Stimulated activated CD8-positive, alpha-beta memory T cell treated with anti-CD3 and anti-CD28 coated beads, Interleukin-7, amount 100 ng/mL, for 1 hour (primary cell): ENCODE measurements at places on chromosomes 2 and 18.

DNA sequence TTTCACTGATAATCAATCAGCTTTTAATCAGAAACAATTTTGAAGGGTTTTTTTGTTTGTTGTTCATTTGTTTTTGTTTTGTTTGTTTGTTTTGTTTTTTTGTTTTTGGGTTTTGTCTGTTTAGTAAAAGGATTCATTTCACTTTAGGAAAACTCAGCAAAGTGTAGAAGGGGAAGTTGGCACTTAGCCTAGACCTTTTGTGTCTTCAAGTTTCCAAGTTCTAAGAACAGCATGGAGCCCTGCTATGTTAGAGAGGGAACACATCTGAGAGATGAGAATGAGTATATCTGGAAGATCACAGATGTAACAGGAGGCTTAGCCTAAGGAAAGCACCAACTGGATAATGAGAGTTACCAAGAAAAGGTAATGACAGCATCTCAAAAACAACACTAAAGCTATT, 501.5 kb downstream of the ERBB4 start:
- DNase-seq, result no peak

DNA sequence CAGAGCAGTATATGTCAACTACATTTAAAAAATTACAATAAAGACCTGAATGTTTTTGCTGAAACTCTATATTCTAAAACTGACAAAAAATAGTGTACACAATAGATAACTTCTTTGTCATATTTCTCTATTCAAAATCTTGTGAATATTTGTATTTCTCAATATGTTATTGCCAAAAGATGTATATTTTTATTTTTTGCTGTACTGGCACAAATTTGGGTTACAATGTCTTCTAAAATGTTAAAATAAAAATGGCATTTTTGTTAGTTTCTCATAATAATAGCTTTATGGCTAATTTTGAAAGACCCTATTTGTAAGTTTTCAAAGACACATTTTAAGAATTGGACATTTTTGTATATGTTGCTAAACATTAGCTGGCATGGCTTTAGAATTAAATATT, 630 bp upstream of the ARHGEF33 start:
- DNase-seq, result no peak

DNA sequence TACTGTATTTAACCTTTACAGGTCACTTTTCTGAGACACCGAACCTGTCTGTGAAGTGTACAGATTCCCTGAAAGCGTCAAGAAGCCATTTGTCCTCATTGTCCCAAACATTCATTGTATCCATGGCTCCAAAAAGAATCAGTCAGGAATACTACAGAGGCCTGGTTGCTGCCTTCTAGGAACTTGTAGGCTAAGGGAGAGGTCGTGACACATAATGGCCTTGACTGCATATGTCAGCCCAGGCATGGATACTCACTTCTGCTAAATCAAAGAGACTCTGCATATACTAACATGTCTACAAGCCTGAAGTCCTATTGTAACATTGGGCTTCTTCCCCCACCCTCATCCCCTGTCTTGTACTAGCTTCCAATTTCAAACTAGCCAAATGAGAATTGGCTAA, 40.2 kb downstream of the ONECUT2 start:
- no peak for DNase-seq

GRCh38 chr2:143730953-143731260, 601.7 kb downstream of the ARHGAP15 start:
- no peak for DNase-seq
